ENCODE measurements at places on chromosomes 3 and 15.

DNA sequence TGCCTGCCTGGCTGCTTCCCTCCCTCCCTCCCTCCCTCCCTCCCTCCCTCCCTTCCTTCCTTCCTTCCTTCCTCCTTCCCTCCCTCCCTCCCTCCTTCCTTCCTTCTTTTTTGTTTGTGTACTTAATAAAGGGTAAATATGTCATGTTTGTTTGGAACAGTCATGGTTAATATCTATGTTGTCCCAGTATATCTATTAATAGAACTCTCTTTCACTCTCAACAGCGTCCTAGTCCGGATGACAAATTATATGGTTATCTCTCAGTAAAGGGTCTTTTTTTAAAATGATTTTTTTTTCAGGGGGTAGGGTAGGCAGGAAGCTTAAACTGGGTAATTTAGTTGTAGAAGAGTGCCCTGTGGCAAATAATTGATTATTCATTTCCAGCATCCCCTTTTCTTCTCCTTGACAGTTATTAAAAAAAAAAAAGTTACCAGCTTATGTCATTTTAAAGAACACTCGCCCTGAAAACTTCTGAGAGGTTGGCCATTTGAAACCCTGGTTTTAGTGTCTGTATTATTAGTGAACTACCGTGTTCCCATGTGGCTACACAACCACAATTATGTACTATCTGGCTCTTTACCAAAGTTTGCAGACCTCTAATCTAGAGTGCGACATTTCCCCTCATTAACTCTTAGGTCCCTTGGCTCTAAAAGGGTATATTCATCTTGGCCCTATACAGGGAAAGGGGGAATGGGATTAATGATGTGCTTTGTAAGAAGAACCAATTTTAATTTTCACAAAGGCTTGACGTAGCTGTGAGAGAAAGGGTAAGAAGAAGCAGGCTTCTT, 13.7 kb downstream of the TAGLN3 start:
- DNase-seq: no peak

DNA sequence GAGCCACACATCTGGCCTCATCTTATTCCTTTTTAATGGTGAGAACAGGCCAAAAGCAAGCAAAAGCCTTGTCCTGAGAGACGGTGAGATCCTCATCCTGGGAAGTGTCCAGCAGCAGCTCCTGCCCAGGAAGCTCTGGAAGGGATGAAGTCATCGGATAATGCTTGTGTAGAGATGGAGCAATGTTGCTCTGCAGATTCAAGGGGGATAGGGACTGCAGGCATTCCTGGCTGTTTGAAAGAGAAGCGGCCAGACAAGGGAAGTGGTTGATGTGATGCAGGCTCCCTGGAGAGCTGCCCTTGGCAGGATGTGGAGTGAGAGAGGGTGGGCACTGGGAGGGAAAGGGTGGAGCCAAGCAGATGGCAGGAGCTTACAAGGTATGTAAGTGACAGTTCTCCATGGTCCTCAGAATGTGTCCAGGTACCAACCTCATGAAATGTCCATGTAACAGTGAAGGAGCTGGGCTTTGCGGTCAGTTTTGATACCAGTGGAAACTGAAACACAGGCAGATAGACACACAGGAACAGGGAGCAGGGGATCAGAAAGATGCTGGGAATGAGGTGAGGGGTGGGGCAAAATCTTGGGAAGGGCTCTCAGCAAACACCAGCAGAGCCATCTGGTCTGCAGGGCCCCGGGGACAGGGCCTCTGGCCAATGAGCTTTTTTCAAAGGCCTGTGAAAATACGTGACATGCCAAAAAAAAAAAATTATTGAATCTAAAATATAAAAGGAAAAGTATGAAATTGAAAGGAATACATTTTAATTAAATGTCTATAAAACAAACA, 32.2 kb upstream of the LACTB start:
- DNase-seq: peak; percentile 17

- no peak for DNase-seq
Measured at GRCh38 chr3:196050597-196050996, 31.3 kb downstream of the TFRC start.

DNA sequence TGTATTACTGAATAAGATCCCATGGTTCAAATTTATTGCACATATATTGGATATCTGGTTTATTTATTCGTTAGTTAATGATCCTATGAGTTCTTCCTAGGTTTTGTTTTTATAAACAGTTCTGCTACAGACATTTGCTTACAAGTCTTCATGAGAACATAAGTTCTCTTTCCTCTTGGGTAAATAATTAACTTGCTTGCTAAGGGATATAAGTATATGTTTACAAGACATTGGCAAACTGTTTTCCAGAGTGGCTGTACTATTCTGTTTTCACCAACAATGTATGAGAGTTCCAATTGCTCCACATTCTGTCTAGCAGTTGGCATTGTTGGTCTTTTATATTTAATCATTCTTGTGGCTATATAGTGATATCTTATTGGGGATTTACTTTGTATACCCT, 341.8 kb upstream of the GBE1 start:
- no peak for DNase-seq

DNA sequence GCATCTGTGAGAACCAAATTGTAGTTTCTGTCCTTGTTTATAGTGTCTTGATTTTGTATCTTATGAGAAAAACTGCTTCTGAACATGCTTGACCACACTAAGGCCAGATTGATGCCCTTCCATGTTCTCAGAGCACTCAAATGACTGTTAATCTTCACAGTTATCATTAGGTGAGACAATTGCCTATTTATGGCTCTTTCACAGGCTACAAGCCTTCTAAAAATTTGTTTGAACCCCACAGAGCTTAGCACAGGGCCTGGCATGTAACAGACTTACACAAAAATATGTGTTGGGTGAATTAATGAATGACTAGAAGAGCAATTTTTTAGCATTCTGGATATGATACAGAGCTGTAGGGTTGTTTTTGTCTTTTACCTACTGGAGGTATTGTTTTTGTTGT, 43.1 kb downstream of the BTLA start:
- no peak for DNase-seq

DNA sequence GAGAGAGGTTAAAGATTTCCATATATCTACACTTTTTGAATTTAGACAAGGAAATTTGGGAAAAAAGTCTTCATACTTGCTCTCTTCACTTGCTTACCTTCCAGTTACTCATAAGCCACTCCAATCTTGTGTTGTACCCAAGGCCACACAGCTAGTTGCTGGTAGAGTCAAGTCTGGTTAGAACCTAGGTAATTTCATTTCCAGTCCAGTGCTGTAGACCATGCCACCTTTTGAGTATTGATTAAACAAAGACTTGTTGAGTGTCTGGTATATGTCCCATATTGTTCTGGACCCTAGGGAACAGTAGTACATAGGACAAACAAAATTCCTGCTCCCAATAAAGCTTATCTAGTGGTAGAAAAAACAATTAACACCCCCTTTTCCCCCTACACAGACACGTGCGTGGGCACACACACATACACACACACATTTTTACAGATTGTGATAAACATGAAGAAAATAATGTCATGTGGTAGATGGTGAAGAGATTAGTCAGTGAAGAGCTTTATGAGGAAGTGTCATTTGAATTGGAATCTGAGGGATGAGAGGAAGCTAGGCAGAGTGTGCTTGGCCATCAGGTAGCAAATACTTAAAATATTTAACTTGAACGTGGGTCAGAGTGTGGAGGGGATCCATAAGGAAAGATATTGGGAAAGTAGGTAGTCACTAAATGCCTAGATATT, 2.1 kb downstream of the CMC1 start:
- no peak for DNase-seq

Data from NCI-H526 treated with DMSO at 0.1 percent for 48 hours (cell line).